ENCODE measurements at places on chromosomes 11 and 22. TPM values are rescaled to one million over a fixed set of nuclear protein-coding genes. Genes with fewer than 3 reads are reported as not detected.

The SHANK3 gene
- total RNA-seq = 34.1 TPM

The CRYAB gene
- total RNA-seq = 4,265 TPM

The TMEM86A gene
- total RNA-seq = 4.8 TPM

The ANGPTL5 gene
- total RNA-seq = 4.0 TPM

The THRSP gene
- 88.4 TPM for total RNA-seq

The MMP11 gene
- 5.6 TPM for total RNA-seq

The BTG4 gene
- total RNA-seq = not detected

The MMP10 gene
- total RNA-seq = not detected

The DERL3 gene
- 5.8 TPM for total RNA-seq

The NLRP14 gene
- total RNA-seq = not detected

The PNPLA5 gene
- not detected for total RNA-seq

The WBP2NL gene
- 0.42 TPM for total RNA-seq

The GAB2 gene
- 24.2 TPM for total RNA-seq

The DEPDC7 gene
- total RNA-seq = 0.42 TPM

The DCHS1 gene
- total RNA-seq = 14.4 TPM

The SEZ6L gene
- 0.65 TPM for total RNA-seq

The SAA4 gene
- total RNA-seq = not detected

The ABCG4 gene
- 1.8 TPM for total RNA-seq

The OR51B4 gene
- not detected for total RNA-seq

The APOA4 gene
- total RNA-seq = not detected

The PIK3IP1 gene
- total RNA-seq = 15.6 TPM

The KDELR3 gene
- total RNA-seq = 9.2 TPM

The BEST1 gene
- total RNA-seq = 3.9 TPM

The VPREB3 gene
- total RNA-seq = 0.53 TPM

The CLDN5 gene
- 23.3 TPM for total RNA-seq

The MYO7A gene
- 11.1 TPM for total RNA-seq

The DGAT2 gene
- total RNA-seq = 131 TPM

The L3MBTL2 gene
- total RNA-seq = 13.6 TPM

The VSTM5 gene
- 0.21 TPM for total RNA-seq

The GAL3ST1 gene
- total RNA-seq = 0.29 TPM

The RBMXL2 gene
- total RNA-seq = not detected

The GALNT18 gene
- 21.5 TPM for total RNA-seq

The POU2AF3 gene
- total RNA-seq = 0.18 TPM

The SLC22A12 gene
- not detected for total RNA-seq

The MTCH2 gene
- total RNA-seq = 92.8 TPM

The POU2F3 gene
- not detected for total RNA-seq

The DBX1 gene
- not detected for total RNA-seq

Data from left cardiac atrium (tissue), 4 donors.